Stimulated activated CD8-positive, alpha-beta memory T cell treated with anti-CD3 and anti-CD28 coated beads, Interleukin-7, amount 100 ng/mL, for 48 hours (primary cell): ENCODE measurements at places on chromosomes 7 and 10.

DNA sequence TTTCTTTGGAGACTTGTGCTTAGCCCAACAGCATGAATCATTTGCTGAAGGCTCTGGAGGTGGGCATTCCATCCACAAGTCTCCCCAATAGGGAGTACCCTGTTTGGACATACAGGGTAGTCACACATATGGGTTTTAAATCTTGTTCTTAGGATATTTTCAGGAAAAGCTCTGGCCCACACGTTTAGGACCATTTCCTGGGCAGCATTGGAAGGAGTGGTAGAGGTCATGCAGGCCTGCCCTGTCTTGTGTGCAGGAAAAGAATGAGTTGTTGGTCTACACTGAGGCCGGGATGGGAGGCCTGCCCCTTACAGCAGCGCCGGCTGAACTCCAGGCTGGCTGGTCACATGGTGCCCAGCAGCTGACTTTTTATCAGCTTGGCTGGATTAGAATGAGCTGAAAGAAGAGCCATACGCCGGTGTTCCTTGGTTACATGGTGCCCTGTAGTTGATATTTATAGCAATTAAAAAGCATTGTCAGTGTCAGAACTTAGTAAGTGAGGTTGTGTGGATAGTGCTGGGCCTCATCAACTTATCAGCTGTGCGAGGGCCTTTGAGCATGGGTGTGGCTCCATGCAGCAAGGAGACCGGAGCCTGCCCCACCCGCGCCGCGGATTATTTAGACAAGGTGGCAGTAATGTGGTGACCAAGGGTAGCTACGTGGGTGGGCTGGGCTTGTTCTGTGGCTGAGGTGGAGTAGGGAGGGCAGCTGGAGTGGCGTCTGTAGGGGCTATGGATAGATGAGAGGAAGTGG lies 28.6 kb downstream of the OGDH start:
- DNase-seq, result no peak

- no peak for DNase-seq
These were observed 69.3 kb upstream of the C7orf33 start for GRCh38 chr7:148521271-148521670.

- no peak for DNase-seq
These were observed 411.7 kb upstream of the MKI67 start for GRCh38 chr10:128537834-128538330.

- no peak for DNase-seq
These were observed 220.5 kb downstream of the MAD1L1 start for GRCh38 chr7:2012044-2012900.

DNA sequence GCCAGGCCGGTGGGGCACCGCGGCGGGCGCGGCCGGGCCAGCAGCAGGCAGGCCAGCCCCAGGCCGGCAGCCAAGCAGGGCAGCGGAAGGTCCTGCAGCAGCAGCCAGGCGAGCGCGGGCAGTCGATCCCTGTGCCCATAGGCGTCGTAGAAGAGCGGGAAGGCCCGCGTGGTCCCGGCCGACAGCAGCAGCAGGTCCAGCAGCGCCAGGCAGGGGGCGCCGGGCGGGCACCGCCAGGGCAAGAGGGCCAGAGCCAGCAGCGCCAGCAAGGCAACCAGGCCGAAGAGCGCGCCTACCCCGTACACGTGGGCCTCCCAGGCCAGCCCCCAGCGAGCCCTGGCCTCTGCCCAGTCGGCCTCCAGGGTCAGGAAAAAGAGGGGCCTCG lies 8.4 kb upstream of the RBM28 start:
- DNase-seq, result no peak

DNA sequence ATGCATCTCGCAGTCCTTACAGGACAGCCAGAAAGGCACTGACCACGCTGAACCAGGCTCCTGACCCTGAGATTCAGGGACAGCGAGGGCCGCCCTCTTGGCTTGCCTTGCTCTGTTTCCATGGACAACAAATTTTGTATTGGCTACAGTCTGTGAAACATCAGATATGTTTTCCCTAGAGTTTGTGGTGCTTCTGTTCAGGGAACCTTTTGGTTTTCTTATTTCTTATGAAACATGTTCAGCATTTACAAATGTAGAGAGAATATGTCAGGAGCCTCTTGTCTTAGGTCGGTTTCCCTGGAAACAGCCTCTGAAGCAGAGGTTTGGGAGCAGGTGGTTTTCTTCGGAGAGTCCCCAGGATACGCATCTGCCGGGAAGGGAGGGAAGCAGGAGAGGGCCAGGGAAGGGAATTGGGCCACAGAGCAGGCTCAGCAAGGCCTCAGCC lies 260.1 kb downstream of the CCDC3 start:
- no peak for DNase-seq

DNA sequence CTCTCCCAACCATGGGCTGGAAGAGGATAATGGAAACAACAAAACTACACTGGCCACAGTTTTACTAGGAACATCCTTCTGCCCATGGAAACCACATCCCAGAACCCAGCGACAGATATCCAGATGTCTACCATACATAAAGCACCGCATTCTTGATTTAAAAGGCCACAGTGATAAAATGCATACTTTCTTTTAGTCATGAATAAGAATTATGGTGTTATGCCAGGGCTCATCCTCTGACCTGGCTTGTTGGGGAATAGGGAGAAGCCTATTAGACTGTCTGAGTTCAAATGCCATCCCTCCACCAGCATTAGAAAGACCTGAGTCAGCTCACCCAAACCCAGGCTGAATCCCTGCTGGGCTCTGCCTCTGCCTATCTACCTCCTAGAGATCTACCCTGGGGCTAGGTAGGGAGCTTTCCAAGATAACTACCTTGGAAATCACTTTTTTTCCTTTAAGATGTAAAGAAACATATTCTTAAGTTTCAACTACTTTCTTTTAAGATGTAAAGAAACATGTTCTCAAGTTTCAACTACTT lies 5.2 kb downstream of the ABCA13 start:
- no peak for DNase-seq

GRCh38 chr10:76429368-76430060 lies 998.1 kb downstream of the LRMDA start:
- DNase-seq, result no peak

DNA sequence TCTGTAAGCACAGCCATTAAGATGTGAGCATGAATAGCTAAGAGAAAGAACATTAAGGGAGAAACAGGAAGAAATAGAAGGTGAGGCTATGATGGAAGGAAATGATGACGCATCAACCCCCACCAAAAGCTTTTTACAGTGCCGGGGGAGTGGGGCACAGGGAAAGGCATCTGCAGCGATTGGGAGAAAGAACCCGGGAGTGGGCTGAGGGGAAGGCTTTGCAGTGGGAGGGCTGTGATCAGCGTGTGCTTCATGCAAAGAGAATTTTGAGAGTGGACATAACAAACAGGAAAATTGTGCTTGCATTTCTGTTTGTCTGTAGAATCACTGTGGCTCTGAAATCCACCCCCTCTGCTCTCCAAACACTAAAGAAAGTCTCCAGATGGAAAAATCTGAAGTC lies 250.8 kb downstream of the KCNMA1 start:
- no peak for DNase-seq

DNA sequence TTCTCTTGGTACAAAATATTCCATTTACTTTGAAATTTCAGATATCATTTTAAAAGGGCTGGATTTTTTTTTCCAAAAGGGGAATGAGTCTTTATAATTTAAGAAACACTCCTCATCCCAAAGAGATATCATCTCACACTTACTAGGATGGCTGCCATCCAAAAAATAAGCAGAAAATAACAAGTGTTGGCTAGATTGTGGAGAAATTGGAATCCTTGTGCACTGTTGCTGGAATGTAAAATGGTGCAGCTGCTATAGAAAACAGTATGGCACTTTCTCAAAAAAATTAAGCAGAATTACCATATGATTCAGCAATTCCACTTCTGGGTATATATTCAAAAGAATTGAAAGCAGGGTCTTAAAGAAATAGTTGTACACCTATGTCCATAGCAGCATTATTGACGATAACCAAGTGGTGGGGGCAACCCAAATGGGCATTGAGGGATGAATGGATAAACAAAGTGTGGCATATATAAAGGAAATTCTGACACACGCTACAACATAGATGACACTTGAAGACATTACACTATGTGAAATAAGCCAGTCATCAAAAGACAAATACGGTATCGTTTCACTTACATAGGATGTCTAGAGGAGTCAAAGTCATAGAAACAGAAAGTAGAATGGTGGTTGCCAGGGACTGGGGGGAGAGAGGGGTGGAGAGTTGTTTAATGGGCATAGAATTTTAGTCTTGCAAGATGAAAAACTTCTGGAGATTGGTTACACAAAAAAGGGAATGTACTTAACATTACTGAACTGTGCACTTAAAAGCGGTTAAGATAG lies 53.8 kb downstream of the LSM5 start:
- DNase-seq, result no peak

GRCh38 chr7:45973725-45974532 lies 52.9 kb upstream of the IGFBP3 start:
- no peak for DNase-seq

- DNase-seq, result no peak
These were observed 330.0 kb downstream of the BBS9 start for GRCh38 chr7:33459340-33459751.

GRCh38 chr7:153005750-153006435 lies 246.3 kb downstream of the ACTR3B start:
- DNase-seq, result no peak

GRCh38 chr10:100697070-100697469 lies 48.3 kb upstream of the PAX2 start:
- no peak for DNase-seq

- DNase-seq, result no peak
These were observed 61.1 kb upstream of the SAMD8 start for GRCh38 chr10:75050149-75050919.

DNA sequence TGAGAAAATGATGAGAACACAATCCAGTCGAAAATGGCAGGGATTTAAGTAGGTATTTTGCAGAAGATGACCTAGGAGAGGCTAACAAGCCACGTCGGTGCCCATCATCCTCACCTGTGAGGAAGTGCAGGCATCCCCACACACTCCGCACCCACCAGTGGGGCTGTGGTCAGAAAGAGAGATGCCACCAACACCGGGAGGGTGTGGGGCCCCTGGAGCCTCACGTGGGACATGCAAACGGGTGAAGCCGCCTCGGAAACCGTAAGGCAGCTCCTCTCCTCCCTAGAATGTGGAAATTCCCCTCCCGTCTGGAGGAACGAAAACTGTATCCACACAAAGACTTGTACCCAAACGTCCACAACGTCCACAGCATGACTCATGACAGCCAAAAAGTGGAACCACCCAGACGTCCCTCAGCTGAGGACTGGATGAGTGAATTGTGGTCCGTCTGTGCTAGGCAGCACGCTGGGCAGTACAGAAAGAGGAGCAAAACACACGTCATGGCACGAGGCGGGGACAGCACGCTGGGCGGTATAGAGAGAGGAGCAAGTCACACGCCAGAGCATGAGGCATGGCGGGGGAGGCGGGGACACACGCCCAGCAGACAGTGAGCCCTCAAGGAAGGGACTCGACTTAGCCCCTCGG lies 246.0 kb downstream of the ELFN1 start:
- DNase-seq, result no peak

DNA sequence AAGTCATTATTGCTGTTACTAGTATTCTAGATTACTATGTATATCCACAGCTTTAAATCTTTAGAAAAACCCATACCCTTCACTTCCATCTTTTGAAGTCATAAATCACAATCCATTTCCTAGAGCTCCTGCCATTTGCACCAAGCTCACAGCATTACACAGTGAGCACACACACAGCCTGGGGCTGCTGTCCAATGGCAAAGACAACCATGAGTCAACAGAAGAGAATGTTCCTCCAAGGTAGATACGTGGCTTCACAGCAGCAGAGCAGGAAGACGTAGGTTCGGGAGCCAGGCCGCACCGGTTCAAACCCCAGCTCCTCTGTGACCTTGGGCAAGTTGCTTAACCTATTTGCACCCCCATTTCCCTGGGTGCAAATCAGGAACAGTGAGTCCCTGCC lies 234.6 kb downstream of the DIP2C start:
- no peak for DNase-seq

DNA sequence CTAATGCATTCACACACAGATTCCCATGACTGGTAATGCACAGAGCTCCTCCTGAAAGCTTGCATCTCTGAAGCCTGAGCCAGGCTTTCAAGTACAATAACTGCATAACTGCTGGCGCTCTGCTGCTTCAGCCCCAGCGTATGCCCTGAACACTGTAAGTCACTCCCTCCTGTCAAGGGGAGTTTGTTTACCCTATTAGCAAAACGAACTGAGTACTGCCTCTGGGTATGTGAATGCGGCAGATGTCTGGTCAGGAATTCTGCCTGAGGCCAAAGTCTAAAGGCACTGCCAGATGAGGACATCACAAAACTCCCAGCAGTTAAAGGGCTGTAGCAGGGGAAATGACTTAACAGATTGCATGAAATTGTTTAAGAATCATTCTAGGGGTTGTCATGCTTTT lies 97.7 kb downstream of the NRCAM start:
- no peak for DNase-seq

DNA sequence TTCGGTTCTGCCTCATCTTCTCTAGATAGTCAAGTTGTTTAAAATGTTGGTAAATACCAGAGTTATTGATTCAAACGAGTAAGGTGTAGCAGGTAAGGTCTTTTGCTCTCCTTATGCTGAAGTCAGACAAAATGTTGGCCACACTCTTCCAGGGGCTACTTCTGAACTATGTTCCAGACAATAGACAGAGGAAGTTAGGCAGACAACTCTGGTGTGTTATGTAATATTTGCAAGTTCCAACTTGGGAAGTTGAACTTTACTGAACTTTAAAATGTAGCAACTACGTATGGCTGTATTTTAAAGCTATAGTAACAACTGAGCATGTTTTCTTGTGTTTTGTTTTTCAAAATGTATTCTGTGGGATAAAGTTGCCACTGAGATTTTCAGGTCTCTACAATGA lies 125.7 kb upstream of the NEBL start:
- DNase-seq, result no peak

- DNase-seq, result no peak
These were observed 159.3 kb downstream of the ETV1 start for GRCh38 chr7:13829914-13830900.

- no peak for DNase-seq
These were observed 15.9 kb upstream of the CD36 start for GRCh38 chr7:80622541-80622940.

DNA sequence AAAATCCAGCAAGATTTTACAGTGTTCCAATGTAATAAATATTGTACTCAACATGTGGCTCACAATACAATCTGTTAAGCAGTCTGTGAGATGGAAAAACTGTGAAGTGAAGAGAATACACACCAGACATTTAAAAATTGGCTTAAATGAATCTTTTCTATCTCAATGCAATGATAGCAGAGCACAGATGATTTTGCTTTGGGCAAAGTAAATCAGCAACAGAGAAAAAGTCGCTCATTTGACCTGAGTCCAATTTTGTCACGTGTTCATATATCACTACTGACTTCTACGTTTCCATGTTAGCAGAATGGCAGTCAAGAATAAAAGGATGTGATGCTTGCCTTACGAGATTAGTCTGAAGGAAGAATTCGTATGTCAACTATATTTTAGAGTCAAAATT lies 506.7 kb downstream of the POM121L12 start:
- DNase-seq, result no peak

DNA sequence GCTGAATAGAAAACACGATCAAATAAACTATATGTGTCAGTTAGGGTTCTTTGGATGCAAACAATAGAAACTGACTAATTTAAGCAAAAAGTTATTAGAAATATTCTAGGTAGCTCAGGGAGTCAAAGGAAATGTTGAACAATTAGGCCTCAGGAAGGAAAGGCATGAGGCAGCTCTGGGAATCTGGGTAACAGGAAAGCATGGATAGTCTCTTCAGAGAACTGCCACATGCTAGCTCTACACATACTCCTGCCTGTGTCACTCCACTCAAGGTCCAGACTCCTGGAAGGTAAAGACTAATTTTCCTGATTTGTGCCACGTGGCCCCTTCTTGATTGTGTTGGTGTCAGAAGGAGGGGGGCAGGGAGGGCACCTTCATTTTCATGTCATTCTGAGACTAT lies 23.8 kb upstream of the PTTG1IP2 start:
- DNase-seq, result no peak
